Right ventricle myocardium superior (tissue), 1 donor: ENCODE measurements at places on chromosomes 3 and 15. TPM values are rescaled to one million over a fixed set of nuclear protein-coding genes. Genes with fewer than 3 reads are reported as not detected.
A peak's percentile ranks its signal among the peaks of the same experiment; 100 is the strongest.

GRCh38 chr3:128549283-128550112 is 56.5 kb upstream of the GATA2 start:
- DNase-seq, result peak; percentile 81

DNA sequence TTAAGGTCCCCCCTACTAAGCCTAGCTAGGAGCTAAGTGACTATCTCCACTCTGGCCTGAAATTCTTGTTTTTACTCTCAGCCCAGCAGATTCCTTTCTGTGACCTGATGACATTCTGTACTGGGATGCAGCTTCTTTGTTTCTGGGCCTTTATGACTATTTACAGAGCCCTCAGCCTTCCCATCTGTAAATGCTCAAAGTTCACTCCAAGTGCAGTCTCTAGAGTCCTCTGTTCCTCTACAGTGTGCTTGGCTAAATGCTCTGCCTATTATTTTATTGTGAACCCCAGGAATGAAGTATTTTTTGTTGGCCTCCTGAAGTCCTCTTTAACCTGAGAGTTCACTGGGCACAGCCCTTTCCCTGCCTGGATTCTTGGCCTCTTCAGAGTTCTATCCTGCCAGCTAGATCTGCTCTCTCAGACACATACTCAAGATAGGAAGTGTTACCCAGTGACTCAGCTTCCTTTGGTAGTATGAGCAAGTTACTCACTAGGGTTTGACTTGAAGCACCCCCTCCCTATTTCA is 278.1 kb upstream of the P2RY1 start:
- no peak for DNase-seq

- no peak for DNase-seq
Observed at GRCh38 chr15:80992441-80992840, 2.8 kb upstream of the MESD start.

- no peak for DNase-seq
Observed at GRCh38 chr3:149941946-149942345, 28.7 kb downstream of the PFN2 start.

DNA sequence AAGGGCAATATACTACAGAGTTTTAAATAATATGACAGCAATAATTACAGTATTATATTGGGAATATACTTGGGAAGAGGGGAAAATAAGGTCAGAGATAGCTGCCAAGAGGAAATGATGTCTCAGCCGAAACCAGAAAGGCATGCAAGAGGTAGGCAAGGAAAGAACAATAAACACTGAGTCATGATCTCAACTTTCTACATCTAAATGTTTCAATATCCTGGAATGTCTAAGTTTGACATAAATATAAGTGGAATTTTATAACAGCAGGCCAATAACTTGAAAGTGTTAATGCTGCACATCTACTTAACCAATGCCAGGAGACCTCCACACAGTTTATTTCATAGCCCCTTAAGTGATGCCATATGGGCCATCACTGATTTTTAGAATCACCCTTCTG is 99.8 kb upstream of the CPNE4 start:
- no peak for DNase-seq

DNA sequence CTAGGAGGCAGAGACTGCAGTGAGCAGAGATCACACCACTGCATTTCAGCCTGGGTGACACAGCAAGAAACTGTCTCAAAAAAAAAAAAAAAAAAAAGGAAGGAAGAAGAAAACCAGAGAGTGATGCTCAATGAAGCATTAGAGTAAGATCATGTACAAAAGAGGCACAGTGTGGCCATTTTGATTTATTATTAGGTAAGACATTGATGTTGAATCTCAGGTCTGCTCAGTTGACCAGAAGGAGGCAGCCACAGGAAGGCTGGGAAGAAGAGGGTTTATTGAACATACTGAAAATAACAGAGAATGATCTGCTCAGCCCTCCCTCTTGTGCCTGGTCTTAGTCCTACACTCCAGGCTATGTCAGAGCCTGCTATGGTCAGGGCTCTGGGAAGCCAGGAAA is 15.6 kb downstream of the LRRK1 start:
- DNase-seq, result no peak

DNA sequence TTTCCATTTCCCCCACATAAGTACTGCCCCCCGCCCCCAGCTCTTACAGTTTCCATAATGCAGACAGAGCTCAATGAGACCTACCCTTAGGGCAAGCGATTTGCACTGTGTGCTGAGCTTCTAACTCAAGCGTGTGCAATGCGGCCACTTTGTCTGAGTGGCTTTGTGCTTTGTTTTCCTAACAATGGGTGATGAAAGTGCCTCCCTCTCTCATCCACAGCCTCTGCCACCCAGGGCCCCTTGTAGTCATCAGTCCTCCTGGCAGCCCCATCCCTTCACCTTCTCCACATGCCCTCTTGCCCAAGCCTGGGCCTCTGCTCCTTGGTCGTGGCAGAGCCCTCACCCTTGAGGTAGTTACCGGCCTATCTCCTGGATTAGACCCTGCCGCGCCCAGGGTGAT is 17.2 kb downstream of the DAPK2 start:
- no peak for DNase-seq

GRCh38 chr3:86562090-86562489 is 428.9 kb downstream of the VGLL3 start:
- DNase-seq, result no peak

DNA sequence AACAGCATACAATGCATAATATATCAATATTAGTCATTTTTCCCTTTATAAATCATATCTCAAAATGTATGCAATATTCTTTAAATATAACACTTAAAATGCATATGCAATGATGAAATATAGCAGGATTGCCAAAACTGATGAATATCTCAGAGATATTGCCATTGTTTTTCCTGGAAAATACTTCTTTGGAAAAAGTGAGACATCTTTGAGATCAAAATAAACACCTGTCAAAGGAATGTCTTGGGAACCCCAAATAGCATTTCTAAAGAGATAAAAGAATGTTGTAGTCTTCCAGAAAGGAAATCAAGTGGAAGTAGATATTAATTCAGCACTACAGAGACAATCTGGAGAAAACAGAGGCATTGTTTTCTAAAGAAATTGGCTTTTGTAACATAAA is 457.8 kb upstream of the UBE2E2 start:
- no peak for DNase-seq

DNA sequence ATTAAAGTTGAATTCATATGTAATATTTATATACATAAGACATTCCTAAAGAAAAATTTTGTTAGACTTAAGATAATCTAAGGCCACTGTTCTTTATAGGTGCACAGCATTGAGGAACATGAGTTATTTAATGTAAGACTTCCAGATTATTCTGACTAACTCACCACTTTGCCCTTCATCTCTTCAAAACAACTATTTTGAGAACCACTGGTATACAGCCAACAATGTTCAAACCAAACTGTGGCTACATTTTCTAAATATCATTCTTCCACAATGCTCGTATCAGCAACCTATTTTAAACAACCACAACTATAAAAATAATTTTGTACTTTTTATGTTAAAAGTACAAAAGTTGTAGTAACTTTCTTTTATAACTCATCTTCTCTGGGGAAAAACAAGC is 199.8 kb upstream of the ALCAM start:
- DNase-seq, result no peak

DNA sequence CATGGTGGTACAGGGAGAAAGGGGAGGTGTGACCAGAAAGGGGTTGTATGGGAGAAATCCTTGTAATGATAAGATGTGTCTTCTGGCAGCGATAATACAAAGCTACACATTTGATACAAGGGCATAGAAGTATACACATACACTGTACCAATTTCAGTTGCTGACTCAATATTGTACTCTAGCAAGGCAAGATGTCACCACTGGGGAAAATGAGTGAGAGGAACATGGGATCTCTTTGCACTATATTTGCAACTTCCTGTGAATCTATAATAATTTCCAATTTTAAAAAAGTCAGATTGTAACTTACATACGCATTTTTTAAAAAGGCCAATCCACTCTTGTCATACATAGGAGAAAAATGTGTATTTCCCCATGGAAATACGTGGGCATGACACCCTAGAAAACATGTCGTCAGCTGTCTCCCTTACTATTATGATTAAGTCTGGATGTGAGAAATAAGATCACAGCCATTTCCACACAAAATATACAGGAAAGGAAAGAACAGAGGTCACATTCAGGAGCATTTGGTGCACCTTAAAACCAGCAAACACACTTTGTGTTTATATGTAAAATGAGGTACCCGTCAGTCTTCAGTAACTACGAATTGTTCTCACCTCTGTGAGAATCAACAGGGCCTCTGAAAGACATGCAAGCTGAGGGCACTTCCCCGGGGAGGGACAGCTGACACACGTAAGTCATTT is 22.9 kb downstream of the PRR23E start:
- no peak for DNase-seq

DNA sequence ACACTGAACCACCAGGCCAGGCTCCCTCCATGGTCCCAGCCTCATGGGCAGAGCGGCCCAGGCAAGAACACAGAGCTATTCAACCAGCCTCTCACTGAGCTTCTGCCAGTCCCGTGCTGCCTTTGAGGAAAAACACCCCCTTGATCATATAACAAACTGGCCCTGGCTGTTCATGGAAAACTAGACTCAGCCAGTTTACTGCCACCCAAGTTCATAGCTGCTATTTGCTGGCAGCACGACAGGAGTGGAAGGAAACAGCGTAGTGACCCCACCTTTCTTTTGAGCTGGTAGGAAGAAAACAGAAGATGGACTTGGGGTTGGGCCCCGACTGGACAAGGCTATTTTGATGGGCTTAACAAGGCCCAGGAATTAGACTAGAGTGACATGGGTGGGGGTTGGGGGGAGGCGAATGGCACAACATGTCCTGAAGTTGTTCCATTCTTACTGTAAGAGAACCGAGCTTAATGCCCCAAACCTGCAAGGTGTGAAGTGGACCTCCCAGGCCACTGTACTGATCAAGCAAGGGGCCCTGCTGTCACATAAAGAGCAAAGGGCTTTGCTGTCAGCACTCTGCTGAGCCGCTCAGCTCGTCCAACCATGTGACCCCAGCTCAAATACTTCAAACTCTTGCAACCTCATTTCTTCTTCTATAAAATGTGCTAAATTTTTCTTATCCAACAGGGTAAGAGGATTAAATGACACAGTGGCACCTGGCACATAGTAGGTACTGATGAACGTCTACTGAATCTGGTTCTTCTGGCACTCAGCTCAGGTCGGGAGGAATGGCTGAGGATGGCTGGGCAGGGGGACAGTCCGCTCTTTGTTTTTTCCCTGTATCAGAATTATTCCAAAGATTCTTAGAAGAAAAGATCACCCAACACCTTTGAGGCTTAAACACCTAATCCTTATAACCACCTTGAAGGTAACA is 1.6 kb downstream of the FBXL22 start:
- no peak for DNase-seq

DNA sequence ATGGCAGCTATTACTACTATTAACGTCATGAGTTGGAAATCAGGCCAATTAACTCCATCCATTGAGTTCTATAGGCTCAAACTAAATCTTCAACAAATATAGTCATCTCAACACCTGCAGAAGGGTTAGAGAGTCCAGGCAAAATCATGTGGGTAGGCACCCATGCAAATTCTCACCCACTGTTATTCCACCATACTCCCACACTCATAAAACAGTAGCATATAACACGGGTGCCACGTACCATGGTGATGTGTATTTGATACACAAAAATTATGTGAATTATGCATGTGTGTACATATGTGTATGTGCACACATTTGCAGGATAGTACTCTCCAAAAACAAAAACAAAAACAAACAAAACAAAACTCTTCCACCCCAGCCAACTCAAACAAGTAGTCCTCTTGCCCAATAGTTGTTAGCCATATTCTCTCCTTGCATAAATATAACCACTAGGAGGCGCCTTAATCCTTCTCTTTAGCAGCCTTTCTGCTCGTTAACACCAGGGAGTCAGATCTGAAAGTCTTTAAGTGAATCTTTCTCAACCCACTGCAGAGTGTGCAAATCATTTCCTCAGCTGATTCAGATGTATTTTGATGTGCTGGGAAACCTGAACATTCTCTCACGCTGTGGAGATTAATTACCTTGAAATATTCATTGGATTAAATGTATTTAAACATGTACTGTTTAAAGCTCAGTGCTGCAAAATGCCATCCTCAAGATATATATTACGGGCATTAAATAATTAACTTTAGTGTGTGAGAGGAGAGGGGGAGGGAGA is 38.0 kb upstream of the COPB2 start:
- DNase-seq, result no peak

DNA sequence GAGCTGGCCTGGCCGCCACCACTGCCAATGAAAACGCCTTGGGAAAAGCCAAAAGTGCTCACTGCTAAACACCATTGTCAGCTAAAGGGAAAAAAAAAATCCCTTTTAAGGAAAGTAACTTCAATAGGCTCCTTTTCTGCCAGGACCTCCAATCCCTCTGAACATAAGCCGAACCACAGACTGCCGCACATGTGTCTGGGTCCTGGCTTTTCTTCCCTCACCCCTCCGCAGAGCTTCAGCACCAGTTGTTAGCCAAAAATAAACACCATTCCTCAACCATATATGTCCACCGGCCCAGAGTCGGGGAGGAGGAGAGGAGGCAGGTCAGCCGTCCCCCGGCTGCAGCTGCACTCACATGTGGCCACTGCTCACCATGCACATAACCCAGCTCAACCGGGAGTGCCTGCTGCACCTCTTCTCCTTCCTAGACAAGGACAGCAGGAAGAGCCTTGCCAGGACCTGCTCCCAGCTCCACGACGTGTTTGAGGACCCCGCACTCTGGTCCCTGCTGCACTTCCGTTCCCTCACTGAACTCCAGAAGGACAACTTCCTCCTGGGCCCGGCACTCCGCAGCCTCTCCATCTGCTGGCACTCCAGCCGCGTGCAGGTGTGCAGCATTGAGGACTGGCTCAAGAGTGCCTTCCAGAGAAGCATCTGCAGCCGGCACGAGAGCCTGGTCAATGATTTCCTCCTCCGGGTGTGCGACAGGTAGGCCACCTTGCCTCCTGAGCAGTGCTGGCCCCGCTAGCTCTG is at the start of gene FBXL22:
Gene FBXL22, plus strand, starts transcription at position 350 of the 753 bp plus-strand sequence. Its CDS starts 6 bp downstream, at position 356.
- DNase-seq, result peak; percentile 66

GRCh38 chr3:153666991-153667740 is 454.0 kb upstream of the ARHGEF26 start:
- DNase-seq, result no peak

Gene ACKR2
- 0.43 TPM for total RNA-seq

Gene MEX3B
- total RNA-seq, result 3.5 TPM

Gene PSTPIP1
- total RNA-seq, result 5.0 TPM

Gene ATP13A5
- total RNA-seq, result not detected

Gene SERINC4
- total RNA-seq, result 0.19 TPM
